ENCODE measurements at places on chromosomes 4 and X. TPM values are rescaled to one million over a fixed set of nuclear protein-coding genes. Genes with fewer than 3 reads are reported as not detected.

The AR gene
- 3.0 TPM for polyA plus RNA-seq

The F11 gene
- 0.36 TPM for polyA plus RNA-seq

The PPM1K gene
- 50.5 TPM for polyA plus RNA-seq

The SLC2A9 gene
- polyA plus RNA-seq: 3.5 TPM

The NPY2R gene
- 0.98 TPM for polyA plus RNA-seq

The ADGRL3 gene
- 76.2 TPM for polyA plus RNA-seq
